ENCODE measurements at places on chromosomes 13 and 19.
A peak's percentile ranks its signal among the peaks of the same experiment; 100 is the strongest.

DNA sequence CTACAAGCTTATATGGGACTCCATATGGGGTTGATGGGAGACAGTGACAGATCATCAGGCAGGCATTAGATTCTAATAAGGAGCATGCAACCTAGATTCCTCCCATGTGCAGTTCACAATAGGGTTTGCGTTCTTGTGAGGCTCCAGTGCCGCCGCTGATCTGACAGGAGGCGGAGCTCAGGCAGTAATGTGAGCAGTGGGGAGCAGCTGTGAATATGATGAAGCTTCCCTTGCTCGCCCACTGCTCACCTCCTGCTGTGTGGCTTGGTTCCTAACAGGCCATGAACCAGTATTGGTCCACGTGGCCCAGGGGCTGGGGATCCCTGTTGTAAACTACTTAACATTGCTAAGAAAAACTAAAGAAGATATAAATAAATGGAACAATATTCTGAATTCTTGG is 378.4 kb downstream of the KCNRG start:
- no peak for DNase-seq

DNA sequence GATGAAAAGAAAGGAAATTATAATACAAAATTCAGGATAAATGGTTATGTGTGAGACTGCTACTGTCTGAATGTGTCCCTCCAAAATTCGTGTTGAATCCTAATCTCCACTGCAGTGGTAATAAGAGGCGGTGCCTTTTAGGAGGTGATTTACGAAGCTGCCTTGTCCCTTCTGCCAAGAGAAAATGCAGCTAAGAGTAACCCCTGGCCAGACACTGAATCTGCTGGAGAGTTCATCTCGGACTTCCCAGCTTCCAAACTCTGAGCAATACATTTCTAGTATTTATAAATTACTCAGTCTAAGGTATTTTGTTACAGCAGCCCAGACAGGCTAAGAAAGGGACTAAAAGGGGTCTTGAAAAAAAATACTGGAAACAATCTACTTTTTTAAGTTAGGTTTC is 152.6 kb downstream of the KLF12 start:
- DNase-seq: no peak

DNA sequence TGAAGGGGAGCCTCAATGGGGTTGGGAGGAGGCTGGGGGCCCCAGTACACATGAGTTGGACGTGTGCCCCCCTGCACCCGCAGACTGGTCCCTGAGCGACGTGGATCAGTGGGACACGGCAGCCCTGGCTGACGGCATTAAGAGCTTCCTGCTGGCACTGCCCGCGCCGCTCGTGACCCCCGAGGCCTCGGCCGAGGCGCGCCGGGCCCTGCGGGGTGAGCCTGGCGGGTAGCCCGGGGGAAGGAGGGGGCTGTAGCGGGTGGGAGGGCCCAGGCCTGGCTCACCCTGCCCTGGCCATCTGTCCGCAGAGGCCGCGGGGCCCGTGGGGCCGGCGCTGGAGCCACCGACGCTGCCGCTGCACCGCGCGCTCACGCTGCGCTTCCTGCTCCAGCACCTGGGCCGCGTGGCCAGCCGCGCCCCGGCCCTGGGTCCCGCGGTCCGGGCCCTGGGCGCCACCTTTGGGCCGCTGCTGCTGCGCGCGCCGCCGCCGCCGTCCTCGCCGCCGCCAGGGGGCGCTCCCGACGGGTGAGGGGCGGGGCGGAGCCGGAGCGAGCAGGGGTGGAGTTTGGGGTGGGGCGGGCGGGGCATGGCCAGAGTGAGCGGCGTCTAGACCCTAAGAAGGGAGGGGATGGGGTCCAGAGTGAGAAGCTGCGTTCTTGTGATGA is 8.1 kb downstream of the PIK3R2 start:
- no peak for DNase-seq

DNA sequence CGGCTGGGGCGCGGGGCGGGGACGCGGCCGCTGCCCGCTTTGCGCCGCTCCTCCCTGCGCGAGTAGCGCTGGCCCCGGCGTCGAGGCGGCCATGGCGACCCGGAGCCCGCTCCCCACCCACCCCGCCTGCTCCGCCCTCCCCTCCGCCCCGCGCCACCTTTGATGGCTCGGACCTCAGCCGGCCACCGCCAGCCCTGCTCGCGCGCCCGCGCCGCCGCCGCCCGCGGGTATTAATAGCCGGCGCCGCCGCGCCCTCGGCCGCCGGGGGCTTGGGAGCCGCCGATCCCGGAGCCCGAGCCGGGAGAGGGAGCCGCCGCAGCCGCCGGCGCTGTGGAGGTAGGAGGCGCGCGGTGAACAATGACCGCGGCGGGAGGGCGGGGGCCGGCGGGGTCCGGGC is 261 bp downstream of the FARP1 start:
- no peak for DNase-seq

- no peak for DNase-seq
Measured at GRCh38 chr19:1112268-1113029, 8.7 kb downstream of the GPX4 start.

GRCh38 chr19:11530432-11530831 is 1.5 kb upstream of the ECSIT start:
- peak; percentile 89 for DNase-seq

DNA sequence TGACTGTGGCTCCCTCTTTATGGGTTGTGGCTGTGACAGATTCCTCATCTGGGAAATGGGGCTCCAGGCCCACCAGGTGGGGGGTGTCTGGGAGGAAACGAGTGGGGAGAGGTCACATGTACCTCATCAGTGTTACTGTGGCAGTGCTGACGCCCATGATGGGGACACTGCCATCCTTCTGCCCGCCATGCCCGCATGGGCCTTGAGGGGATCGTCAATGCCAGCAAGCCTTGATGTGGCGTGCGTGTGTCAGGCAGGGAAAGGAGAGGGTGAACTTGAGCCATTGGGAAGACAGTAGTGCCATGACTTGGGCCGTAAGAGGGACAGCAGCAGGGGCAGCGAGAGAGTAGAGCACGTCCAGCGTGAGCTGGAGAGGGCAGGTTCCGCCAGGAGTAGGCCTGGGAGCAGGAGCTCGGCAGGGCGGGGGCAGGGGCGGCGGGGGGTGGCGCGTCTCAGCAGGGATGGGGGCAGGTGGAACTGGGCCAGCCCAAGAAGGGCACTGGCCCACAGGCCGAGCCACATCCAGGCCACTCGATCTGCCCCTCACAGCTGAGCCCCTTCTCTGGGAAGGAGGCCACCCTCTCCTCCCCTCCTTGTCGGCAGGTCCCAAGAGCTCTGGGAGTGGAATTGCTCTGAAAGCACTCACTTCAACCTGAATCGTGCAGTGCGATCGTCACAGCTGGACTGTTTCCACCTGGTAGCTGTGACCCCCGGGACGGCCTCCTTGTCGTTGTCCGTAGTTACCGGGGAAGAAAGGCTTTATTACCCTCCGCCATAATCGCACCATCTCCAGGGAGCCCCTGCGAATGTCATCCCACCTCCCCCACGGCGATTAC is 9.9 kb downstream of the KLHL26 start:
- DNase-seq: no peak

DNA sequence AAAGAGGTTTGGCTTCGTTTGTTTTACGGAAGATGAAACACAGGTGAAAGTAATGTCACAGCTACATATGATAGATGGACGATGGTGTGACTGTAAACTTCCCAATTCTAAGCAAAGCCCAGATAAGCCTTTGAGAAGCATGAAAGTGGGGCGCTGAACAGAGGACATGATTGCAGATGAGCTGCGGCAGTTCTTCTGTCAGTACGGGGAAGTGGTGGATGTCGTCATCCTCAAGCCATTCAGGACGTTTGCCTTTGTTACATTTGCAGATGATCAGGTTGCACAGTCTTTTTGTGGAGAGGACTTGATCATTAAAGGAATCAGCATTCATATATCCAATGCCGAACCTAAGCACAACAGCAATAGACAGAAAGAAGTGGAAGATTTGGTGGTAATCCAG is 111.5 kb upstream of the DIAPH3 start:
- DNase-seq: no peak

- no peak for DNase-seq
Measured at GRCh38 chr19:45715139-45715538, 15.6 kb downstream of the FBXO46 start.

- DNase-seq: no peak
Measured at GRCh38 chr13:72186730-72187422, 319.9 kb upstream of the DACH1 start.

DNA sequence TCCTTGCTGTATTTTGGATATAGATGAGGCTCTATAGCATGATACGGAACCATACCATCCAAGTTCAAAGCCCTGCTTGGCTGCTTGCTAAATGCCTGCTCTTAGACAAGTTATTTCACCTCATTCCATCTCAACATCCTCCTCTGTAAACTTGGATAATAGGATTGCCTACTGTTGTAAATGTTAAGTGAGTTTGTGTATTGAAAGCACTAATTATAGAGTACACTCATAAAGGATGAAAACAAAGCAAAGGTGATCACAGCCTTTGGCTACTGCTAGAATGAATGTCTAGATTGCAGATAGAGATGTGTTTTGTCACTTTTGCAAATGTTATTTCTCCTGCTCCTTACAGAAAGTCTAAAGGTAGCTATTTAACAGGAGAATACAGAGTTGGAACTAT is 34.3 kb upstream of the STARD13 start:
- no peak for DNase-seq

- no peak for DNase-seq
Measured at GRCh38 chr19:16226878-16227836, 29.4 kb downstream of the AP1M1 start.

DNA sequence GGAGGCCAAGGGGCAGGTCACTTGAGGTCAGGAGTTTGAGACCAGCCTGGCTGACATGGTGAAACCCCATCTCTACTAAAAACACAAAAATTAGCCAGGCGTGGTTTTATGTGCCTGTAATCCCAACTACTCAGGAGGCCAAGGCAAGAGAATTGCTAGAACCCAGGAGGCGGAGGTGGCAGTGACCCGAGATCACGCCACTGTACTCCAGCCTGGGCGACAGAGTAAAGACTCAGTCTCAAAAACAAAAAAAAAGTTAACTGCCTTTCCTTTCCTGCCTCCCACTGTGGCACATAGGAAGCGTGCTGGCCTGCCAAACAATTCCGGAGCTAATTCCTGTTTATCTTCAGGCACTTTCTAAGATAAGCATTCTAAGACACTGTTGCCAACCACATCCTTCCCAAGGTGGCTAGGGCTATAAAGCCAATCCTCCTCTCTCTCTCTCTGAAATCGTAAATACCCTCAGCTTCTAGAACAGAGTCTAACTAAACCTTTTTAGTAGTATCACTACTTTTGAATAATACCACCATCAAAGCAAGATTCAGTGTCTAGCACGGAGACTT is 21.6 kb downstream of the SLC25A30 start:
- no peak for DNase-seq

DNA sequence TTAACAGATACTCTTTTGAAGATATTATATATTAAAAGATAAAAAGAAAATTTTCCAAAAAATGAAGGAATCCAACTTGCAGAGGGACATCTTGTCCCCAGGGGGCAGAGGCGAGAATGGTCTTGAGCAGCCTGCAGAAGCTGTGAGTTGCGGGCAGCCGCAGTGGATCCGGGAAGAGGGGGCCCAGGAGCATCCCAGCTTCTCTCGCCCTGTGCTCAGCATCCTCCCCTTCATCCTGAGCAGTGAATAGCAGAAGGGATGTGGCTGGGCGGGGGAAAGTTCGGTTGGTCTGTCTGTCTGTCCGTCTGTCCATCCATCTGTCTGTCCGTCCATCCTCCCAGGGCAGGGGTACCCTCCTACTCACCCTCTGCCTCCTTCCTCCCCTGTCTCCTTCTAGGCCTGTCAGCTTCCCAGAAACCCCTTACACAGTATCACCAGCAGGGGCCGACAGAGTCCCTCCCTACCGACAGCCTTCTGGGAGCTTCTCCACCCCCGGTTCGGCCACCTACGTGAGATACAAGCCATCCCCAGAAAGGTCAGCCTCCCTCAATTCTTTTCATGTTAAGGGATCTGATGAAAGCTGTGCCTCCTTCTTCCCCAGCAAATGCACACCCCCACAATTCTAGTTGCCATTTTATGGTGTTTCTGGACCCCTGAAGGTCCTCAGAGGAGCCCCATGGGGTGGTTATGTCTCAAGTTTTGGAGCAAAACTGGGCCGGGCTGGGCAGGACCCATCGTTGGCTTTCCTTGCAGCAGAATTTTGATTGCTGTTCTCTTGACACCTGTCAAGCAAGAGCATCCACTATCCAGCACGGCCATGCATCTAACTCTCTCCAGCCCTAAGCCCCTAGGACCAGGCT is 81.6 kb downstream of the DPF1 start:
- DNase-seq: peak; percentile 57

GRCh38 chr13:28579322-28579721 is 79.6 kb upstream of the POMP start:
- DNase-seq: no peak

DNA sequence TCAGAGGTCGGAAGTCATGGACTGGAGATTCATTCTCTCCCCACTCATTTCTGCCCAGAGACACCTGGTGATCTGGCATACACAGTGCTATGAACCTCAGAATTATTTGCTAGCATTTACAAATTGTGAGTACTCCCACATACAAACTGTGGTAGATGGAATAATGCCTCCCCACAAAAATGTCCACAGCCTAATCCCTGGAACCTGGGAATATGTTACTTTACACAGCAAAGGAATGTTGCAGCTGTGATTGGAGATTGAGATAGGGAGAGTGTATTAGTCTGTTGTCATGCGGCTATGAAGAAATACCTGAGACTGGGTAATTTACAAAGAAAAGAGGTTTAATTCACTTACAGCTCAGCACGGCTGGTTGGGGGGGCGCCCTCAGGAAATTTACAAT is 3.1 kb upstream of the UQCRFS1 start:
- DNase-seq: no peak

DNA sequence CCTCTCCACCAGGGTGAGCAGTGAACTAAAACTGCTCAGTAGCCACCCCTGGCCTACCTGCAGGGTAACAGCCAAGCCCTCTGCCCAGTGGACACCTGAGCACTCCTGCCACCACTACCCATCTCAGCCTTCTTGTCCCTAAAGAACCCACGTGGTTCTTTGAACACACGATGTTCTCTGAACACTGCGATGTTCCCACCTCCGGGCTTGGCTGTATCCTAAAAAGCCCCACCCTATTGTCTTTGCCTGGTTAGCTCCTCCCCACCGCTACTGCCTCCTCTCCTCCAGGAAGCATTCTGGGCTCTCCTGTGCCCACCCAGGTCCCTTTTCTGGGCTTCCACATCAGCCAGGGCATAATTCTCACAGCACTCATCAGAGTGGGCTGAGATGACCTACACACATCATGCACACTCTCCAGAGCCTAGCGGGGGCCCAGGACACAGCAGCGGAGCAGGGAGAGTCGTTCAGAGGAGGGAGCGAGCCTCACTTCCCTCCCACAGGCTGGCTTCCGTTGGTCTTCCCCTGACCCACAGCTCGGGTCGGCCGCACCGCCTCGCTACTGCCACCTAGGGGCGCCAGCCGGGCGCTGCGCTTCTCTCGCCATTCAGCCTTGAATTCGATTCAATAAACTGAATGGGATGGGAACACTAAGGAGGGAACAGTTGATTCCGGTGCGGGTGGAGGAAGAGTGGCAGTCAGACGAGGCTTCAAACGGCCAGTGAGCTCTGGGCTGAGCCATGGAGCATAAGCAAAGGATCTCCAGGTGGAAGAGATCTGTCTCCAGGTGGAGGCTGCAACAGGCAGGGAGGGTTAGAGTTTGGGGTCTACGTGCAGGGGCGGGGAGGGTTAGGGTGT is 3.2 kb downstream of the ELAVL1 start:
- DNase-seq: peak; percentile 83

- DNase-seq: no peak
Measured at GRCh38 chr19:56162258-56162657, 13.6 kb upstream of the GALP start.
